Activated CD4-positive, CD25-positive, alpha-beta regulatory T cell treated with anti-CD3 and anti-CD28 coated beads, Interleukin-2, amount 50 U/mL, for 16 hours (primary cell): ENCODE measurements at places on chromosomes 2 and 18.

GRCh38 chr2:151060287-151060686, 201.4 kb downstream of the RBM43 start:
- DNase-seq: no peak

DNA sequence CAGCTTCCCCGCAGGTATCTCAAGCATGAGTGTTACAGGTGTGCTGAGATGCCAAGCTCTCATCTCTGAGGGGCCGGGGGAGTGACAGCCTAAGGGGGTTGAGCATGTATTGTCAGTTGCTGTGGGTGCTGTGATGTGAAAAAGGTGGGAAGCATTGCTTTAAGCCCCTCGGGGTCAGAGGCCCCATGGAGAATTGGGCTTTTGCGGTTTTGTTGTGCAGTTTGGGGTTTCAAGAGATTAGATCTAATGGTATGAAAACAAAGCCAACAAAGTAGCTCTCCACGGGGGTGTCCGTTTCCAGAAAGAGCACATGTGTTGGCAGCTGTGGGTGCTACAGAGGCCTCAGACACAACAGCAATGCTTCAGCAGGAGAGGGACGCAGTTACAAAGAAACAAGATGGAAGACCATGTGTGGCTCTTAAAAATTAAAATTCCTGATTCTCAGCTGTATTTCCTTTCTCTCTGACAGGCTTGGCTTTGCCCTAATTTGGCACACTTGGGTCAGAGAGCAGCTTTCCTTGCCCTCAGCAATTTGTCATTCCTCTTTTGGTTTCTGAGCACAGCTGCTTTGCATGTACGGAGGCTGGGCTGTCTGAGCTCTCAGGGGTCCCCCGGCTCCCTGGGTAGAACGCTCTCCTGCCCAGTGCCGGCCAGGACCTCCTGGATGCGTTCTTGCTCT, 69.9 kb downstream of the TMEM247 start:
- DNase-seq: no peak

- DNase-seq: no peak
These were observed 50.7 kb downstream of the RNF152 start for GRCh38 chr18:61842146-61842545.

DNA sequence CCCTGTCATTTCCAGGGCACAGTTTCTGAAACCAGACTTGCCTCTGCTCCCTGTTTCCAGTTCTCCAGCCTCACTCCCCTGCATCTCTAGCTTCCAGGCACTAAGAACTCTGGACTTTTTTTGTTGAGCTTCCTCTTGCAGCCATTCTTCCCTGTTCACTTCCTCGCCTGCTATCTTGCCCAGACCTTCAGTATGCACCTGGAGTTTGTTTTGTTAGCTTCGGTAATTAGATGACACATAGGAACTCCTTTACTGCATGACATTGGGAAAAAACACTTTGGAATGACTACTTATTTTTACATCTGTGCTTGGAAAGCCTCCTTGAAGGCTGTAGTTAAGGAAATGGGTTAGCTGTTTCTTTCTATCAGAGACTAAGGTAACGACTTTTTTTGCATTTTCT, 35.2 kb downstream of the OTOF start:
- no peak for DNase-seq

- DNase-seq: no peak
These were observed 22.1 kb downstream of the TGFA start for GRCh38 chr2:70531419-70532086.

- DNase-seq: no peak
These were observed 717 bp downstream of the IHH start for GRCh38 chr2:219059725-219060682.

- no peak for DNase-seq
These were observed 45.0 kb upstream of the ALPP start for GRCh38 chr2:232333361-232334135.

DNA sequence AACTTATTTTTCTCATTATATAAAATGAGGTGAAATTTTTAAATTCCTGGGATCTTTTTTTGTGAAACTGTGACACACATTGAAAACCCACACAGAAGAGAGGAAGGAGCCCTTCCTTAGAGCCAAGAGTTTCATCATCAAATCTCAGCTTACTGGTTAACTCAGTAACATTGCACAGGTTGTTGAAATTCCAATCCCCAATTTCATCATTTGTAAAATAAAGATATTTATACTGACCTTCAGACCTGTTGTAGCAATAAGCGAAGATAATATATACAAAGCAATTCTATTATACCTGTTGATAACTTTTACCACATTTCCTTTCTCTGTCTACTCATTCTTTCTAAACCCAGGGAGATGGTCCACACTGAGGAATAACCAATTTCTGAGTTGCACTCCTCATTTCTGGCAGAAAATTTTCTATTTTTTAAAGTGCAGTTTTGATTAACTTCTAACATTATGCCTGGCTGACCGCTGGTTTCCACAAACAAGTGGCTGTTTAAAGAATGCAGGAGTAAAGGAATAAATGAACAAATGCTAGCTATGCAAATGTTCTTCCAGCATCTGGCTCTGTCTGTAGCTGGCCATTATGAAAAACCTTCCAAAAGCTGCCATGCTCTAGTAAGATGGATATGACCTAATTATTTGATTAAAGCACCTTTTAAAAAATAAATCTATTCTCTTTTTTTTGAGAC, 105.7 kb upstream of the LINC00305 start:
- DNase-seq: no peak

DNA sequence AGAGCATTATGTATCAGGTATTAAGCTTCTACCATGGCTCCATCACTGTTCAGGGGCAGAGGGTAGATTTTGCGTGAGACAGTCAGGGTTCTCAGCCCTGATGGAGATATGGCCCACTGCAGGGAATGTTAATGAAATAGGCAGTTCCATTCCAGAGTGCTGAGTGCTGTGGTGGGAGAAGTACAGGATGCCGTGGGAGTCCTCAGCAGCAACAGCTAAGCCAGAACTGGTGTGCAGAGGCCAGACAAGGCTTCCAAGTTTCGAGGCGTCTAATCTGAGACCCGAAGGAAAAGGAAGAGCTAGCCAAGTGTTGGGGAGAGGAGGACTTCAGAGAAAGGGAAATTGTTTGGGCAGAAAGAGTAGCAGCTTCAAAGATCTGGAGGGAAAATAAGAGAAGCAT, 30.2 kb upstream of the MAPRE2 start:
- DNase-seq: no peak

DNA sequence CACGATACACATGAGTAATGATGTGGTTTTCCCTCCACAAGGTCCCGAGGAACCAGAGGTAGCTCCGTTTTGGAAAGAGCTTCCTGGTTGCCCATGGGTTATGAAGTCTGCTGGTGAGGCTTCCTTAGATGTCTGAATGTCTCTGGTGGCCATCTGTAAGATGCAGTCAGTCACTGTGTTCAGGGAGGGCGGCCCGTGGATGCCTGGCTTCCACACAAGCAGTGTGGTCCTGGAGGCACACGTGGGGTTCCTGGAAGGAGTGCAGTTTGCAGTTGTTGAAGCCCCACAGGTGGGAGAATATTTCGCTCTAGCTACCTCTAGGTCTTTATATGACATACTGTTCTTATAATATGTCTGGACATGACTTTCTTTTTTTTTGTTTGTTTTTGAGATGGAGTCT, 209.0 kb downstream of the FAM210A start:
- DNase-seq: no peak

- DNase-seq: no peak
These were observed 125.4 kb downstream of the VWA3B start for GRCh38 chr2:98212092-98213000.

- DNase-seq: no peak
These were observed 733.5 kb downstream of the SOCS6 start for GRCh38 chr18:71022389-71022788.

DNA sequence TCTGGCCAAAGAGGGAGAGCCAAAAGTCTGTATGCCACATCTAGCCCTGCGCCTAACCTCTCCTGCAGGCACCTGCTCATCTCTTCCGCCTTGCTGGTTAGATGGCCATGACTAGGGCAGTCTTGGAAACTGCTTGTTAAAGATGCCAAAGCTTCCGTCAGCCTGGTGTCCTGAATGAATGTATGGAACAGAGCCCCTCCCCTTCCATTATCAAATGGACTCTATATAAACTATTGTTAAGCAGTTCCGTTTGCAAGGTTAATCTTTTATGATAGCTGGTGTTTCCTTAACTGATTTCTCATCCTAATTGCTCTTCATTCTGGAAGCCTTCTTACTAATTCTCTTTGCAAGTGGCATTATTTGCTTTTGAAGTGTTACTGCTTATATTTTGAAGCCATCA, 87.1 kb downstream of the ATP9B start:
- DNase-seq: no peak

DNA sequence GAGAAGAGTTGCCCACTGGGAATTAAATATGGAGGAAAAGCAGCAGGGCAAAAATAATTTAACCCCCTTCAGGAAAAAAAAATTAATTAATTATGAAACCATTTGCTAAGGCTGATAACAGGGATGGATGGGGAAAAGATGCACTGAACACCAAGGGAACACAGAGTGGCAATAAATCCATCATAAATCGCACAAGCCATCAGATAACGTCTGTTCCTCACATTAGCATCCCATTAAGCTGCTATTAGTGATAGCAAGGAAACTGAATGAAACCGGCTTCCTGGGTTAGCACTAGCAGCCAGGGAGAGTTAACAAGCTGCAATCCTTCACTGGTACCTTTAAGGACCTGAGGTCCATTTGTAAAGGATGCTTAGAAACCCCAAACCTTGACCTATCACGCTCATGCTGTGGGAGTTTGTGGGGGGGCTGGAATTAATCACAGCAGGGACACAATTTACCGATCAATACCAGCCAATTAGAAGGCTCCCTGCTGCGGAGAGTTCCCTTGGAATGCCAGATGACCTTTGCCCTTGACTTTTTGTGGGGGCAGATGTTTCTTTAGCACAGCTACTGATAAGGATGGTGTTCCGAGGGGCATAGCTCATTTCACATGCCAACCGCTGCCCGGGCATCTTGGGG, 175.5 kb upstream of the KLF7 start:
- DNase-seq: no peak

GRCh38 chr2:190320696-190321095, 1.1 kb upstream of the HIBCH start:
- DNase-seq: peak; percentile 16

- DNase-seq: no peak
These were observed 127.2 kb upstream of the EML6 start for GRCh38 chr2:54595999-54596902.

- DNase-seq: no peak
These were observed 13.7 kb downstream of the TRAPPC8 start for GRCh38 chr18:31929273-31929672.

- DNase-seq: no peak
These were observed 57.2 kb upstream of the LYPD6B start for GRCh38 chr2:148981324-148981723.

DNA sequence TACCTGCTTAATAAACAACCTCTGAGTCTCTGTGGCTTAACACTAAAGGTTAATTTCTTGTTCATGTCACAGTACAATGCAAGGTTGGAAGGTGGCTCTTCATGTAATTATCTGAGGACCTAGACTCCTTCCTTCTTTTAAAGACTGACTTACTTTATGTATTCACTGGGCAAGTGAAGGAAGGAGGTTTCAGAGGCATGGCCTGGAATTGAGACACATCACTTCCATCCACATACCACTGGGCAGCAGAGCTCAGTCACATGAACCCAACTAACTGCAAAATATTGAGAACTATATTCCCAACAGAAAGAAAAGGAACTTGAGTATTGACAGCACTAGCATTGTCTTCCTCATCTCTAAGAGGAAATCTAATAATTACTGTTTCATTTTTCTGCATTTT, 57.5 kb upstream of the FN1 start:
- DNase-seq: no peak

DNA sequence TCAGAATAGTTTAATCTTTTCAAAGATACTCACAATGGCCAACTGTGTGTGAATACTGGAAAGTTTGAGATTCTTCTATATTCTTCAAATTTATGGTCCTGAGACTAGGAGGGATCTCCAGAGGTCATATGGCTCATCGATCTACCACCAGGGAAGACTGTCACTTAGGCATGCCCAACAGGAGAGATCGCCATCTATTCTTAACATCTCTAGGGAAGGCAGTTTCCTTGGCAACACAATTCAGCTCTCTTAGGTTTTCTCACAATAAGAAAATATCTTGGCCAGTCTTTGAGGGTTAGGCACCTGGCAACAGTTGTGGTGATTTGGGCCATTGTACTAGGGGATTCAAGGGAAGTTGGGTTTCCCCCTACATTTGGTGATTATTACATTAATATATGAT, 107.2 kb downstream of the GALNT3 start:
- DNase-seq: no peak

- DNase-seq: no peak
These were observed 6.5 kb upstream of the KCNG2 start for GRCh38 chr18:79790996-79791972.

DNA sequence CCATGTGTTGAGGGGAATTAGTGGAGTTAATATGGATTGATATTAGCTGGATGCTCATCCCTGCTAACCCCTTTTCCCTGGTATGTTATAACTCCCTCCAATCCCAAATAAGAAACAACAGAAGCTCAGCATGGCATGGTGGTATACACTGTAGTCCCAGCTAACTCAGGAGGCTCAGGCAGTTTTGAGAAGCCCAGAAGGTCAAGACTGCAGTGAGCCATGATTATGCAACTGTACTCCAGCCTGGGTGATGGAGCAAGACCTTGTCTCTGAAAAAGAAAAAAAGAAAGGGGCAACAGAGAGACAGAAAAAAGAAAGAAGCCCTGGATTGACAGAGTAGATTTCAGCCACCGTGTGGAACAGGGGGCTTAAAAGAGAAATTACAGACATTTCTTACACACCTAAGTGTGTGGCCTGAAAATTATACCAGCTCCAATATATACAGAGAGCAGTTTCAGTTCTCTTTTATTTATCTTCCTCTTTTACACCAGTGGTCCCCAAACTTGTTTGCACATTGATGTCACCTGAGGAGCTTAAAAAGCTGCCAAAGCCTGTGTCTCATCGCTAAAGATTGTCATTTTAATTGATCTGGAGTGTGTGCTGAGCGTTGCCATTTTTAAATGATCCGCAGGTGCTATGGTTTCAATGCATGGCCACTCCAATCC, 203.6 kb downstream of the UBE2E3 start:
- no peak for DNase-seq

GRCh38 chr2:99805930-99806476, 316.2 kb upstream of the REV1 start:
- DNase-seq: no peak

GRCh38 chr2:167787562-167787961, 459.8 kb downstream of the STK39 start:
- DNase-seq: no peak

GRCh38 chr2:240600451-240600961, 14.0 kb downstream of the CAPN10 start:
- no peak for DNase-seq

DNA sequence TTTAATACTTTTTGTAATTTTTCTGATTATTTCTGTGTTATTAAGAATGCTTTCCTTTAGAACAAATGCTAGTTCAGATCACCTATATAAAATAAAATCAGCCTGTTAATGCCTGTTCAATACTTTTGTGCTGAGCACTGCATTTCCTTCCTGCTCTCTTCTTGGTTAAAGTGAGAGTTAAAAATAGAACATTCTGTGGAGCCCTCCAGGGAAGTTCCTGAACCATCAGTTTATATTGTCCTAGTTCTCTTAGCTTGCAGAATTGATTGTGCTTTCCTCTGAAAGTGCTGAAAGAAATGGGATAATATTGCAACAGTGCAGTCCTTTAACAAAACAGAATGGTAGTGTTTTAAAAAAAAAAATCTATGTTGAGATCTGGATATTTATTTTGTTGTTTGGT, 74.6 kb upstream of the UBXN4 start:
- DNase-seq: no peak
